Spleen (tissue), 13 donors: ENCODE measurements at places on chromosomes 1 and 21. TPM values are rescaled to one million over a fixed set of nuclear protein-coding genes. Genes with fewer than 3 reads are reported as not detected.
A peak's percentile ranks its signal among the peaks of the same experiment; 100 is the strongest.

- no peak for DNase-seq
These were observed 18.1 kb downstream of the MAP3K7CL start for GRCh38 chr21:29148530-29148929.

Gene ZSCAN20
- polyA plus RNA-seq, result 0.28 TPM

DNA sequence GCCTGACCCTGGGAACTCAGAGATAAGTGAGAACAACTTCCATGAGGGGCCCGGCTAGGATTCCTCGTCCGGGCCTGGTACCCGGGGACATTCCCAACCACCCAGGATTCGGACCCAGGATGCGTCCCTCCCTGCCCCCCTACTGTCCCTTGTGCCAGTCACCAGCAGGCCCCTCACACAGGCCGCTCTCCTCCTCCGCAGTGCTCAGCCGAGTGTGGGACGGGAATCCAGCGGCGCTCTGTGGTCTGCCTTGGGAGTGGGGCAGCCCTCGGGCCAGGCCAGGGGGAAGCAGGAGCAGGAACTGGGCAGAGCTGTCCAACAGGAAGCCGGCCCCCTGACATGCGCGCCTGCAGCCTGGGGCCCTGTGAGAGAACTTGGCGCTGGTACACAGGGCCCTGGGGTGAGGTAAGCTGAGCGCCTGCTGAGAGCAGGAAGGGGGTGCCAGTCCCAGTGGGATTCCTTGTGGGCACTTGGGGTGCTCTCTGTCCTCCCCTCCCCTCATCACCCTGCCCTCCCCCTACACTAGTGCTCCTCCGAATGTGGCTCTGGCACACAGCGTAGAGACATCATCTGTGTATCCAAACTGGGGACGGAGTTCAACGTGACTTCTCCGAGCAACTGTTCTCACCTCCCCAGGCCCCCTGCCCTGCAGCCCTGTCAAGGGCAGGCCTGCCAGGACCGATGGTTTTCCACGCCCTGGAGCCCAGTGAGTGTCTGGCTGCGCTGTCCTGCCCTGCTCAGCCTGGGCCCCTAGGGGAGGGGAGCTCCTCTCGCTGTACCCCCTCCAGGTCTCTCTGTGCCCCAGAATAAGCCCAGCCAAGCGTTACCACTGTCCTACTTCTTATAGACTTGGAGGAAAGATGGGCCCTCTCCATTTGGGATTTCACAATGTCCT, 9.8 kb downstream of the ADAMTSL4 start:
- DNase-seq, result peak; percentile 89

- no peak for DNase-seq
These were observed 1.3 kb downstream of the DLGAP3 start for GRCh38 chr1:34928066-34928696.

Gene ADAMTS1
- 7.8 TPM for polyA plus RNA-seq

Gene LRRC71
- polyA plus RNA-seq, result 0.51 TPM

- no peak for DNase-seq
These were observed 121.0 kb upstream of the IRF2BP2 start for GRCh38 chr1:234730770-234731568.

GRCh38 chr1:198416296-198416695, 124.2 kb downstream of the ATP6V1G3 start:
- no peak for DNase-seq

- peak; percentile 73 for DNase-seq
These were observed 74.5 kb downstream of the ITPKB start for GRCh38 chr1:226664413-226665101.

- DNase-seq, result no peak
These were observed 12.1 kb downstream of the PPP2R5A start for GRCh38 chr1:212297338-212297737.

Gene ITGB2
- 332 TPM for polyA plus RNA-seq

Gene LRRN2
- polyA plus RNA-seq, result 1.6 TPM

Gene CFAP107
- polyA plus RNA-seq, result not detected

Gene NPR1
- 3.6 TPM for polyA plus RNA-seq

- DNase-seq, result peak; percentile 72
These were observed 43.2 kb downstream of the ELK4 start for GRCh38 chr1:205588636-205589035.

Gene GJB3
- polyA plus RNA-seq, result 0.11 TPM

DNA sequence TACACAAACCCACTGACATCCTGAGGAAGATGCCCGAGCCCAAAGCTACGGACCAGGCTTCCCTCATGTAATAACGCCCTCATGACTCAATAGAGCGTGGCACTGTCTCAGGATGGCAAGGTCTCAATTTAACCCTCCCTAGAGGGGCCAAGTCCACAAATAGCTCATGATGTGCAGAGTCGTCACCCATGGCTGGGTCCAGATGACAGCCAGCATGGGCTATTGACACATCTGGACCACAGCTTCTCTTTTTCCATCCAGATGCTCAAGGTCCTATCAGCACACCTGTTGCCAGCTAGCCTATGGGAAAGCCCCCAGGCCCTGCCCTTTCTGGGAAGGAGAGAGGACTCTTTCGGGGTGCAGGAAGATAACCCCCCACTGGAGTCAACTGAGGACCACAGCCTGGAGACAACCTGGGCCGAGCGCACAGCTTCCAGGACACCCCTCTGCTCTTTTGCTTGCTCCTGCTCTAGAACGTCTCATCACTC, 2.8 kb downstream of the LAPTM5 start:
- peak; percentile 91 for DNase-seq
